CD8-positive, alpha-beta memory T cell (primary cell): ENCODE measurements at places on chromosomes 5 and 9. TPM values are rescaled to one million over a fixed set of nuclear protein-coding genes. Genes with fewer than 3 reads are reported as not detected.

GRCh38 chr9:97763874-97764273 lies 66.7 kb upstream of the XPA start:
- no peak for DNase-seq

GRCh38 chr9:33426843-33427293 lies 20.5 kb downstream of the AQP3 start:
- peak; percentile 56 for DNase-seq

GRCh38 chr9:35774907-35775635 lies 16.3 kb upstream of the NPR2 start:
- DNase-seq = no peak

PTPN3 gene
- not detected for polyA plus RNA-seq

PPP3R2 gene
- polyA plus RNA-seq = not detected

DMRT3 gene
- polyA plus RNA-seq = not detected

DNA sequence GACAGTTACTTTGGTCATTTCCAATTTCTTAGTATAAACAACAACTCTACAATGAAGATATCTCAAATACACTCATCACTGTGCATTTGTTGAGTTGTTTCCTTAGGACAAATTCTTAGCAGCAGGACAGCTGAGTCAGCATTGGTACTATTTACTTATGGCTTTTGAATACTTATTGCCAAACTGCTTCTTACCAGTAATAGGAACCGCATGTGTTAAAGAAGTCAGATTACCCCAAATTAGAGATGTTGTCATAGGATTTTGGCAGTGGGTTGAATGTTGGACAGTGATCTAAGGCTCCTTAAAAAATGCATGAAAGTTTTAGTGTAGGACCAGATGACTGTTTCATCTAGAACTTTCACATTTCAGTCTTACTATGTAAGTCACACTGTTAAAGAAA lies 280.1 kb upstream of the DMRT1 start:
- no peak for DNase-seq

GRCh38 chr5:50667023-50667652 lies 701 bp downstream of the PARP8 start:
- DNase-seq = no peak

DNA sequence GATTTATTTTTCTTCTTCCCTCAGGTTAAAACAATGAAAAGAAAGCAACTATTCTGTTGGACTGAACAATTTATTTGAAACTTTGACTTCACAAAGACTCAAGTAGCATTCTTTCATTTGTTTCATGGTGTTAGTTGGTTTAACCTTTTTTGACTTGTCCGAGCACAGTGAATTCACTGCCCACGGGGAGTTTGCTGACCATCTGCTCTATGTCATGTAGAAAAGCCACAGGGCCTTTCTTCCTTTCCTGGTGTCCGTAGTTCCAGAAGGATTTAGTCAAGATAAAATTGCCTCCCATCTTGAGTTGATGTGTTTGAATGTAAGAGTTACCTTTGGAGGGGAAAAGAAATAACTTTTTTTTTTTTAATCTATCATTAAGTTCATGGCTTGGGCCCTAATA lies 55.1 kb upstream of the ZNF608 start:
- no peak for DNase-seq

PCDHB16 gene
- not detected for polyA plus RNA-seq

GRCh38 chr9:84067821-84068220 lies 87.2 kb downstream of the RMI1 start:
- no peak for DNase-seq

MSMP gene
- not detected for polyA plus RNA-seq

PBX3 gene
- polyA plus RNA-seq = 4.6 TPM

- no peak for DNase-seq
Measured at GRCh38 chr5:32018476-32019436, 155.4 kb downstream of the GOLPH3 start.

GRCh38 chr5:33034777-33035176 lies 323.7 kb downstream of the NPR3 start:
- no peak for DNase-seq

- DNase-seq = no peak
Measured at GRCh38 chr9:113563826-113564497, 100.4 kb downstream of the RGS3 start.

DNA sequence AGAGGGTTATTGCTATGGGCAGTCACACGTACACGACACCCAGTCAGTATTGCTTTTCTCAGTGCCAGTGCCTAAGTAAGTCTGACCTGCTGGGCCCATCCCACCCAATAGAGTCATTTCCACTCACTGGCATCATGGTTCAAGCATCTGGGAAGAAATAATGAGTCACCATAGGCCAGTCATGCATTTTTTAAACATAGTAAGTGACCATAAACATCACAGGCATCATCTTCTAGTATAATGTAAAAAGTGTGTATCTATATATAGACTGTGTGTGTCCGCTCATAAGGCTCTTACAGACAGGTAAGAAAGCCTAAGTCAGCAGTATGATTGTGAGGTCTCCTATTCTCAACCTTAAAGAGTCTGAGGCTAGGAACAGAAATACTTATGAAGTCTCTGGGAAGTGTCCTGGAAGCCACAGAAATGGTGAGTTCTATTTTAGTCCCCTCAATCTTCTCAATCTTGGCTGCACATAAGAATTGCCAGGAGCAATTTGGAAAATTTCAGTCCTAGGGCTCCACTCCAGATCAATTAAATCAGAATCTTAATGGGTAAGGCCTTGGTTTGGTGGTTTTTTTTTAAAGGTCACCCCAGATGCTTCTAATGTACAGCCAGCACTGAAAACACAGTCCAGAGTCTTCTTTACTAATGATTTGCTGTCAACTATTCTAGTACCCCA lies 65.2 kb downstream of the ZNF366 start:
- no peak for DNase-seq

ADAMTS16 gene
- not detected for polyA plus RNA-seq

- peak; percentile 5 for DNase-seq
Measured at GRCh38 chr5:39376293-39376714, 12.0 kb upstream of the C9 start.

- no peak for DNase-seq
Measured at GRCh38 chr5:169126481-169127021, 174.4 kb downstream of the SLIT3 start.

PCDHA7 gene
- not detected for polyA plus RNA-seq

- no peak for DNase-seq
Measured at GRCh38 chr5:6398570-6399230, 20.4 kb upstream of the MED10 start.

DNA sequence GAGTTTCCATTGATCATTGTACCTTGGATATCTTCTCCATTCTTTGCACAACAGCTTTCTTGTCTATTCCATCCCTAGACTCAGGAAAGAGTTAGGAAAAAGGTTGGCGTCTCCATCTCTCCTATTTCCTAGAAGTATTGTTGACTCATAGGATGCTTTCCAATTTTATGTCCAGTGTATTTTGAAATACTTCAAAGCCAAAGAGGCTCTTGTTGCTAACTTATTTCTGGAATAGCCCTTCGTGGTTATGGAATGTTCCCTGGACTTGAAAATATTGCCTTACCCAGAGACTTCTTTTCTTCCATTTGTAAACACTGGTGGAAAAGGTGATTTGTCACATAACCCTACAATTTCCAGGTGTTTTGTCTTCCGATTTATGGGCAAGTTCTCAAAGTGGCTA lies 402.3 kb upstream of the ZNF608 start:
- DNase-seq = no peak

GRCh38 chr5:89349246-89349980 lies 466.4 kb upstream of the MEF2C start:
- DNase-seq = no peak

DNA sequence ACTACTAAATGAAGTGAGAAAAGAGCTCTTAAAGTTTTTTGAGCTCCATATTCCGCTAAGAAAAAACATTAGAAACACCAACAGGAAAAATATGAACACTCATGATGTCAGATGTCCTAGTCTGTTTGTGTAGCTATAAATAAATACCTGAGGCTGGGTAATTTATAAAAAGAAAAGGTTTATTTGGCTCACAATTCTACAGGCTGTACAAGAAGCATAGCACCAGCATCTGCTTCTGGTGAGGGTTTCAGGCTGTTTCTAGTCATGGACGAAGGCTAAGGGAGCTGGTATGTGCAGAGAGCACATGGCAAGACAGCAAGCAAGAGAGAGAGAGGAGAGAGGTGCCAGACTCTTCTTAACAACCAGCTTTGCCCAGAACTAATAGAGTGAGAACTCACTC lies 186.2 kb downstream of the PLK2 start:
- no peak for DNase-seq

GRCh38 chr5:126020770-126021169 lies 402.4 kb upstream of the GRAMD2B start:
- no peak for DNase-seq

UGT3A1 gene
- not detected for polyA plus RNA-seq

NPR3 gene
- polyA plus RNA-seq = not detected

- DNase-seq = no peak
Measured at GRCh38 chr9:89805571-89806292, 200.9 kb downstream of the GADD45G start.

DNA sequence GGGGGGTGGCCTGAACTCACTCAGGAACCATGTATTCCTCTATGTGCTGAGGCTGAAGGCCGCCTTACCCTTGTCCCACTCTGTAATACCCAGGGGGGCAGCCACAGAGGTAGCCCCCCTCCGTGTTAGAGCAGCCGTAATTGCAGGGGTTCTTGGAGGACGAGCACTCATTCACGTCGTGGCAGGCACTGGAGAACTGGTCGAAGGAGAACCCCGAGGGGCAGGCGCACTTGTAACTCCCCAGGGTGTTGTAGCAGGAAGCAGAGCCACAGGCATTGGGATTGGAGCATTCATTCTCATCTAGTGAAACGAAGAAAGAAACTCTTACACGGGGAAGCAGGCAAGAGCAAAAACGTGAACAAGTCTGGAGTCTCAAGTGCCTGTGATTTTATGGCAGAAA lies 179.8 kb downstream of the SLC12A2 start:
- no peak for DNase-seq

LRRTM2 gene
- polyA plus RNA-seq = not detected

GRCh38 chr5:96338624-96339415 lies 94.2 kb downstream of the PCSK1 start:
- DNase-seq = no peak
